ENCODE measurements at places on chromosomes 7 and 10. TPM values are rescaled to one million over a fixed set of nuclear protein-coding genes. Genes with fewer than 3 reads are reported as not detected.

DNA sequence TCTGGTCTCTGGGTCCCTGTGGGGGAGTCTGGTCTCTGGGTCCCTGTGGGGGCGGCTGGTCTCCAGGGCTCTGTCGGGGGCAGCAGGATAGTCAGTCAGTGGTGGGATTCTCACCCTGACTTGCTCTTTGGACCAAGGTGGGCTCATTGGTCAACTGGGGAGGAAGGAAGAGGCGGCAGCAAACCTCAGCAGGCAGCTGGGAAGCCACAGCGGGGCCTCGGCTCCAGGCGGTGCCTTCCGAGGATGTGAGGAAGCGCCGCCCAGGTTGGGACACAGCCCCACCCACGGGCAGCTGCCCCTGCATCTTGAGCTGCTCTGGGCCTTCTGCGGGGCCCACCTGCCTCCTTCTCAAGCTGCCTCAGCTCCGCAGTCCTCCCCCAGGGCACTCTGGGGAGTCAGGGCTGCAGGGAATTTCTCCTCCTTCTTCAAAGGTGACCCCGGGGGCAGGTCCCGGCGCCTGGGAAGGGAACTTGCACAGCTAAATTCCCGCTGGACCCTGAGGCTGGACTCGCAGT is 20.4 kb upstream of the KNDC1 start:
- H3K4me1 ChIP-seq = no peaks in the 10 kb centered on the region
- H3K27me3 ChIP-seq = no peaks in the 10 kb centered on the region
- H3K36me3 ChIP-seq = no peaks in the 10 kb centered on the region
- no peak for DNase-seq

The TAF6 gene
- total RNA-seq = 30.6 TPM

The LIPK gene
- total RNA-seq = not detected

The PPP1R9A gene
- total RNA-seq = not detected
